ENCODE measurements at places on chromosomes 7 and 10. TPM values are rescaled to one million over a fixed set of nuclear protein-coding genes. Genes with fewer than 3 reads are reported as not detected.

DNA sequence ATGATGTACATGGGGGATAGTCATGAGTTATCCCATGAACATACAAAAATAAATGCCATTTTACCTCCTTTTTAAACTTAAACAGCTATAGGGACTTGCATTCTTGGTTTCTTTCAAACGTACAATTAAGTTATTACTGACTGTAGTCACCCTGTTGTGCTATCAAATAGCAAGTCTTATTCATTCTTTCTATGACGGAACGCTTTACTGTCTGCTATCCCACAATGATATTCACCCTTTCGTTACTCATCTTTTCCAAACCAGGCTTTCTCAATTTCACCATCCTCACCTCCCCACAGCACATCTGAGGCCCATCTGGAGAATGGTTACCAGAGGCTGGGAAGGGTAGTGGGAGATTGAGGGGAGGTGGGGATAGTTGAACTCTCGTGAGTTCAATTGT lies 218.8 kb downstream of the PHF14 start:
- no peak overlapping the region for H3K4me3 ChIP-seq
- H3K36me3 ChIP-seq: no peaks in the 10 kb centered on the region
- H3K4me1 ChIP-seq: no peaks in the 10 kb centered on the region

TSPAN15 gene
- 23.8 TPM for total RNA-seq

C10orf62 gene
- total RNA-seq: not detected

RARRES2 gene
- total RNA-seq: 102 TPM

PNLIPRP3 gene
- total RNA-seq: not detected

All from spleen (tissue), 13 donors.